Fibroblast of lung (primary cell): ENCODE measurements at places on chromosomes 3 and 15.

DNA sequence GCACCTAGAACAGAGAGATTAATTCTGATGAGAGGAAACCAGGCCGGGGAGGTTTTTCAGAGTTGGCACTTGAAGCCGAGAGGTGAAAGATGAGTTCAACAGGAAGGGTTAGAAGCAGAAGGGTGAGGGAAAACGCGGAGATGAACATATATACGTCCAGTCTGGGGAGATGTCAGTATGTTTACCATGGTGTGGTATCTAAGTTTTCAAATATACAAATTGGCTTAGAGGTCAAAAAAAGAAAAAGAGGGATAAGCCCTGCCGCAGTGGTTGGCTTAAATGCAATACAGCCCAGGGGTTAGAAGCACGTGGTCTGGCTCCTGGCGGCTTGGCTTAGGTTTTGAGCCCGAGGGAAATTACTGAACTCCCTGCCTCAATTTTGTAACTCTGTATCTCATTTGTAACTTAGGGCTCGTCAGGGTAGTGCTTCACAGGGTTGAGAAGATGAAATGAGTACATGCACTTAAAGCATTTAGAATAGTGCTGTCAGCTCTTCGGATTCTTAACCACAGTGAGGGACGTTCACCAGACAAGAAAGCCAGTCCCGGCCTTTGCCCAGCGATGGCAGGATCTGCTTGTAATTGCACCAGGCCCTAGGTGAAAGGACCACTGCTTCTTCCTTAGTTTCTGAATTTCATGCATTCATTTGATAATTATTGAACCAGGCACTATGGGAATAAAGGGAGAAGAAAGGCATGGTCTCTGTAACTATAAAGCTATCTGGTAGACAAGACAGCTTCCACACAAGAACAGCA lies 6.4 kb downstream of the HES1 start:
- peaks cover 15% of the 10 kb centered on the region for H3K4me1 ChIP-seq
- H3K27me3 ChIP-seq: peaks cover 9% of the 10 kb centered on the region
- H3K27ac ChIP-seq: peak overlapping the region; percentile 77

GRCh38 chr3:122977746-122978466 lies 49.7 kb downstream of the SEMA5B start:
- peaks cover 8% of the 10 kb centered on the region for H3K27me3 ChIP-seq
- H3K4me3 ChIP-seq: no peak overlapping the region
- peak; percentile 66 for DNase-seq
- no peaks in the 10 kb centered on the region for H3K36me3 ChIP-seq

DNA sequence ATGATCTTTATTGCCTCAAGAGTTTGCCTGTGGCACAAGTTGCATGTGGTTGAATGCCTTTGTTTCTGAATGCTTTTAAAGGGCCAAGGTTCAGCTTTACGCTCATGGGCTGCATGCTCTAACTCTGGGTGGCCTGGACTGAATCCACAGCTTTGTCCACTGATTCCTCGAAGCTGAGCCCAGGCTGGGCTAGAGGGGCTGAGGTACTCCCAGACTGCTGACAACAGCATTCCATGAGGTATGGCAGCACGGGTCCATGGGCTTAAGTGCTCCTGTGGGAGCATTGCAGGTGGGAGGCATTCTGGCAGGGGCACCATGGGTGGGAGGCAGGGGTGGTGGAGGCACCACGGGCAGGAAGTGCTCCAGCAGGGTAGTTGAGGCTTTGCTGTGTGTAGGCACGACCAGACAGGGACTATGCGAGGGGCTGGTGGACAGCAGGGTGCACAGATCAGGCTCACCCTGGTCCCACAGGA lies 61.6 kb downstream of the GLCE start:
- H3K27me3 ChIP-seq: no peaks in the 10 kb centered on the region
- H3K4me3 ChIP-seq: no peak overlapping the region
- no peak overlapping the region for H3K27ac ChIP-seq
- H3K36me3 ChIP-seq: no peaks in the 10 kb centered on the region

GRCh38 chr15:68463996-68464395 lies 32.0 kb upstream of the ITGA11 start:
- H3K4me1 ChIP-seq: no peaks in the 10 kb centered on the region
- no peaks in the 10 kb centered on the region for H3K36me3 ChIP-seq
- H3K27me3 ChIP-seq: peaks cover 3% of the 10 kb centered on the region
- no peak for DNase-seq
- no peak overlapping the region for H3K4me3 ChIP-seq

GRCh38 chr3:153052096-153052460 lies 109.9 kb upstream of the RAP2B start:
- peak; percentile 98 for DNase-seq
- no peaks in the 10 kb centered on the region for H3K27me3 ChIP-seq
- peaks cover 10% of the 10 kb centered on the region for H3K4me1 ChIP-seq
- no peak overlapping the region for H3K4me3 ChIP-seq
- H3K27ac ChIP-seq: peak overlapping the region; percentile 51

GRCh38 chr15:53226559-53226958 lies 436.4 kb upstream of the ONECUT1 start:
- no peaks in the 10 kb centered on the region for H3K36me3 ChIP-seq
- H3K27ac ChIP-seq: no peak overlapping the region
- no peaks in the 10 kb centered on the region for H3K27me3 ChIP-seq
- no peak overlapping the region for H3K4me3 ChIP-seq

DNA sequence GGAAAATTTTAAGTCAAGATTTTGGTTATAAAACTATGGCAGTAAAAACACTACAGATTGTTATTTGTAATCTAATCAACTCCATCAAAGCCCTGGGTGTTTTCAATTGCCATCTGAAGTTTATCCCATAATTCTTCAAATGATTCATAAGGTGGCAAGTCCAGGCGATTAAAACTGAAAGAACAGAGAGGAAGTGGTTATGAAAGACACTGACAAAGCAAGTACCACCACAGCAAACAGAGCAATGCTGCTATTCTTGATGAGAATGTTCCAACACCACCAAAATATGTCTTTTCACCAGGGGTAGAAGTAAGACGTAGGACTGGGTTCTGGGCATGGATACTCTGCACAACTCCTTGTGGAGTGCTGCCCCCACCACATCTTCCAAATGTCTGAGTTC lies 86.9 kb upstream of the PRTG start:
- no peak overlapping the region for H3K27ac ChIP-seq
- peaks cover 3% of the 10 kb centered on the region for H3K36me3 ChIP-seq
- H3K4me3 ChIP-seq: no peak overlapping the region
- no peaks in the 10 kb centered on the region for H3K4me1 ChIP-seq
- no peaks in the 10 kb centered on the region for H3K27me3 ChIP-seq
- no peak for DNase-seq

DNA sequence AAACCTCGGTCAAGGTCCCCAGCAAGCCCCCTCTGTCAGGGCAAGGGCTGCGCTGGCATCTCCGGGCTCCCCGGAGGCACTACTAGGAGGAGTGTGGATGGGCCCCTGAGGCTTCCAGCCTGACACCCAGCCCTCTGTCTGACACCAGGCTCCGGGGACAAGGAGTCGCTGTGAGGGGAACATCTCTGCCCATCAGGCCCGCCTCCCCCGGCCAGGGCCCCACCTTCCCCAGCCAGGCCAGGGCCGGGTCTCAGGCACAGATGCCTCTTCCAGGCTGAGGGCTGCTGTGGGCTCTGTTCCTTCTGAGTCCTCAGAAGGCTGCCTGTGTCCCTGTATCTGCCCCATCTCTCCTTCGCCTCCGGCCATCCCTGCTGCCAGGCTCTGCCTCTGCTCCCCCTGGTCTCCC lies 15.8 kb downstream of the CSPG4 start:
- peaks cover 60% of the 10 kb centered on the region for H3K4me1 ChIP-seq
- peak overlapping the region; percentile 26 for H3K27ac ChIP-seq
- no peak overlapping the region for H3K4me3 ChIP-seq
- no peaks in the 10 kb centered on the region for H3K27me3 ChIP-seq
- H3K36me3 ChIP-seq: no peaks in the 10 kb centered on the region
- DNase-seq: no peak

DNA sequence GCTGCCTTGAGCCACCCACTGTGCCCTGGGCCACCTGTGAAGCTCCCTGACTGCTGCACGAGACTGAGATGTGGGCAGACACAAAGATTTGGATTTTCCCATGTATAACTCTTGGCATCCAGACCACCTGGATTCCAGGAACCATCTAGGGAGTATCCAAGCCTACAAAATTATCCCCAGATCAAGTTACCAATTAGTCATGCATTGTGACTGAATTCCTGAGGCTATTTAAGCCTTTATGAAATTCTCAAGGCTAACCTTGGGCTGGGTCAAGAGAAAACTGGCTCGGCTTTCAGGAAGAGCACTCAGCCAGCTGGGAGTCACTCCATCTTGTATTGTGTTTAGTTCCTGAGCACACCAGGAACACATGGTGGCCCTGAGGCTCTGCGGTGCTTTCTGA lies 13.3 kb upstream of the ATP13A5 start:
- H3K4me1 ChIP-seq: no peaks in the 10 kb centered on the region
- H3K36me3 ChIP-seq: no peaks in the 10 kb centered on the region
- DNase-seq: no peak
- no peaks in the 10 kb centered on the region for H3K27me3 ChIP-seq
- no peak overlapping the region for H3K27ac ChIP-seq

- H3K27ac ChIP-seq: no peak overlapping the region
- H3K36me3 ChIP-seq: no peaks in the 10 kb centered on the region
- H3K27me3 ChIP-seq: no peaks in the 10 kb centered on the region
- no peak overlapping the region for H3K4me3 ChIP-seq
Measured at GRCh38 chr3:13712682-13713180, 163.8 kb downstream of the FBLN2 start.

- H3K27me3 ChIP-seq: no peaks in the 10 kb centered on the region
- peaks cover 6% of the 10 kb centered on the region for H3K4me1 ChIP-seq
- H3K27ac ChIP-seq: no peak overlapping the region
- no peak overlapping the region for H3K4me3 ChIP-seq
- H3K36me3 ChIP-seq: peaks cover 4% of the 10 kb centered on the region
Measured at GRCh38 chr3:126451511-126451910, 24.2 kb downstream of the ZXDC start.

GRCh38 chr3:33089515-33089914 lies 7.4 kb downstream of the GLB1 start:
- H3K36me3 ChIP-seq: peaks cover 5% of the 10 kb centered on the region
- no peaks in the 10 kb centered on the region for H3K4me1 ChIP-seq
- H3K4me3 ChIP-seq: no peak overlapping the region

- H3K4me1 ChIP-seq: no peaks in the 10 kb centered on the region
- DNase-seq: no peak
- no peaks in the 10 kb centered on the region for H3K27me3 ChIP-seq
Measured at GRCh38 chr3:154176036-154176435, 54.8 kb downstream of the ARHGEF26 start.

DNA sequence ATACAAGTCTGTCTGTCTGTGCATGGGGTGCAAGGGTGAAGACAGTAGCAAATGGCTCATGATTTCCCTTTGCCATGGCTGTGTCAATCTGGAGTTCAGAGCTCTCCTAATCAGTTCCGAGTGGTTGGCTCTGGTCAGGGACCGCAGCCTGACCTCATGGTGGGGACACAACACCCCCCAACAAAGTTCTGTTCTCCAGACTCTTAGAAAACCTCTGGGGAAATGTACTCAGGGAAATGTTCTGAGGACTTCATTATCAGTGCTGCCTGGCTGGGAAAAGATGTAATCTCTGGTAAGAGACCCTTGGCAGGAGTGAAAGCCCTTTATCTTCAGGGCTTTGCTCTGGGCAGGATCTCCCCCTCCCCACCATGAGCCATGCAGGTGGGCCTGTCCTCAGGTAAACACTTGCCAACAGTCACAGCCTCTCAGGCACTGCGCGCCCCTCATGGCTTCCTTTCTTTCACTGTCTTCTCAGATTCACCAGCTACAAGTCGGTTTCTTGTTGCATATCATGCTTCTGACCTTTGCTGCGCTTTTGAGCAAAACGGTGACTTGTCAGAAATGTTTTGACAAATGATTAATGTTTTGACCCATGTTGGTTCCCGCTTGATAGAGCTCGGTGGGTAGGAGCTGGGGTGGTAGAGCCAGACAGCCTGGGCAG lies 95.5 kb downstream of the ST6GAL1 start:
- H3K27ac ChIP-seq: no peak overlapping the region
- no peaks in the 10 kb centered on the region for H3K27me3 ChIP-seq
- H3K4me3 ChIP-seq: no peak overlapping the region
- H3K36me3 ChIP-seq: no peaks in the 10 kb centered on the region
- H3K4me1 ChIP-seq: no peaks in the 10 kb centered on the region

- no peaks in the 10 kb centered on the region for H3K36me3 ChIP-seq
- no peak overlapping the region for H3K4me3 ChIP-seq
- H3K27ac ChIP-seq: no peak overlapping the region
- no peaks in the 10 kb centered on the region for H3K27me3 ChIP-seq
- H3K4me1 ChIP-seq: peaks cover 5% of the 10 kb centered on the region
Measured at GRCh38 chr3:138911621-138912020, 35.3 kb downstream of the FOXL2 start.

- H3K4me1 ChIP-seq: peaks cover 2% of the 10 kb centered on the region
- H3K4me3 ChIP-seq: no peak overlapping the region
- no peak for DNase-seq
Measured at GRCh38 chr3:40313975-40314860, 4.7 kb downstream of the EIF1B start.

DNA sequence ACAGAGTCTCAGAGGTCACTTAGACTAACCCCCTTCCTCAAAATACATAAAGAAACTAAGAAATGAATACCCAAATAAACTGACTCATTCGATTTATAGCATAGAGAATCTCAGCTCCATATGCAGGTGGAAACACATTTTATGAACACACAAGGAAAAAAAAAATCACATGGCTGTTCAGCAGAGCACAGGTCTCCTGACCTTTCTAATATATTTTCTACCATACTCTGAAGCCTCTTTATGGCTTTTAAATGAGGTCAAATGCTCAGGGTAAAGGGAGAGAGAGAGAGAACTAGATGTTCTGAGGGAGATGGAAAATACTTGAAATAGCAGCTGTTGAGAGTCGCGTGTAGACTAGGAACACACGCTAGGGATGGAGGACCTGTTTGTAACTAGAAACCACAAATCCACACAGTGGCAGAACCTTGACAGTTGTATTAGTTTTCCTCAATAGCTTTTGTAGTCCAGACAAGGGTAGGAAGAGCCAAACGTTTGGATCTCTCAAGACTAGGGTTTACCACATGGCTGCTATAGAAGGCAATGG lies 165.3 kb downstream of the FMN1 start:
- no peak overlapping the region for H3K4me3 ChIP-seq
- no peaks in the 10 kb centered on the region for H3K36me3 ChIP-seq
- DNase-seq: peak; percentile 47
- H3K27me3 ChIP-seq: no peaks in the 10 kb centered on the region
- no peak overlapping the region for H3K27ac ChIP-seq
- H3K4me1 ChIP-seq: peaks cover 10% of the 10 kb centered on the region

DNA sequence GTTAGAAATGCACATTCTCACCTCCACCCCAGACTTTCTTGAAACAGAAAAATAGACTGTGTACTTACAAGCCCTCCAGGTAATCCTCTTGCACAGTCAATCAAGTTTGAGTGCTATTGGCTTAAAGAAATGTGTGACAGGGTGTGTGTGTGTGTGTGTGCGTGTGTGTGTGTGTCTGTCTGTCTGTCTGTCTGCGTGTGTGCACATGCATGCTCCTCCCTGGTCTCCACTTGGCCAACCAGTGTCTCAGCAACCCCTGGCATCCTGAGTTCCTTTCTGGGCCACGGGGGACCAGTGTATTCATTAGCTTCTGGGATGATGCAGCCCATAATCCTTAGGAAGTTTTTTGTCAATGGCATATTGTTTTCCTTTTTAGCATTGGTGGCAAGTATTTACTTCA lies 128.8 kb upstream of the IL12A start:
- no peak for DNase-seq
- H3K27ac ChIP-seq: no peak overlapping the region
- H3K27me3 ChIP-seq: no peaks in the 10 kb centered on the region

GRCh38 chr3:127041264-127041820 lies 58.4 kb downstream of the PLXNA1 start:
- H3K27ac ChIP-seq: no peak overlapping the region
- H3K4me3 ChIP-seq: no peak overlapping the region
- no peaks in the 10 kb centered on the region for H3K27me3 ChIP-seq

- DNase-seq: peak; percentile 42
- no peak overlapping the region for H3K27ac ChIP-seq
- H3K27me3 ChIP-seq: no peaks in the 10 kb centered on the region
- no peak overlapping the region for H3K4me3 ChIP-seq
- peaks cover 3% of the 10 kb centered on the region for H3K4me1 ChIP-seq
- H3K36me3 ChIP-seq: no peaks in the 10 kb centered on the region
Measured at GRCh38 chr3:114127517-114127916, 51.3 kb downstream of the DRD3 start.
